ENCODE measurements at places on chromosomes 4 and X.

GRCh38 chr4:20675786-20676185 is 24.5 kb upstream of the PACRGL start:
- DNase-seq, result no peak

GRCh38 chrX:23511793-23512192 is 155.5 kb upstream of the PRDX4 start:
- no peak for DNase-seq

DNA sequence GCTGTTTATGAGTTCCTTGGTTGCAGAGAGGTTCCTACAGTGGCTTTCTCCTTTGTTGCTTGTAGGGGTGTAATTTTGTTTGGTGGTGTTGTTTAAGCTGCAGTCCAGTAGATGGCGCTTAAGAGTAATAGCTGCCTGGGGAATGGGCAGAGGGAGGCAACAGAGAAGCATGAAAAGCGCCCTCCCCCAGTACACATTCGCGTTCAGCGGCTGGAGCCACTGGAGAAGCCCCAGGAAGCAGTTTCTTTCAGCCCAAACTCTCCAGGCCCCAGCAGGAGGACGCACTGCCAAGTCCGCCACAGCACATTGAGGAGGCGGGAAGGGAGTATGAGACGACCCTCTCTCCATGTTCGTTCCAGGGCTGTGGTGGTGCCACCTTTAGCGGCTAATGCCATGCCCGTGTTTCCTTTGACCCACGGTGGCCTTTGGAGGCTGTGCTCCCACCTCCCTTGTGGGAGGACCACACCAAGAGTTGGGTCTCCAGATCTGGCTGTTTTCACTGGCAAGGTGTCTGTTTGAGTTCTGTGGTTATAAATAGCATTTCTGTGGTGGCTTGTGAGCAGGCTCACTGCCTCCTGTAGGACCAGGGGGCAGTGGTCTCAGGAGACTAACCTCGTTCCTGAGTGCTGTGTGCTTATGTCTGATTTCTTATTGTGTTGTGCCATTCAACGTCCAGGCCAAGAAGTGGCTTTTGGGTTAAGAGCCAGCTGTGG is 252.3 kb downstream of the ARHGAP10 start:
- DNase-seq, result no peak

GRCh38 chrX:25144043-25144940 is 128.5 kb upstream of the ARX start:
- DNase-seq, result peak; percentile 2

DNA sequence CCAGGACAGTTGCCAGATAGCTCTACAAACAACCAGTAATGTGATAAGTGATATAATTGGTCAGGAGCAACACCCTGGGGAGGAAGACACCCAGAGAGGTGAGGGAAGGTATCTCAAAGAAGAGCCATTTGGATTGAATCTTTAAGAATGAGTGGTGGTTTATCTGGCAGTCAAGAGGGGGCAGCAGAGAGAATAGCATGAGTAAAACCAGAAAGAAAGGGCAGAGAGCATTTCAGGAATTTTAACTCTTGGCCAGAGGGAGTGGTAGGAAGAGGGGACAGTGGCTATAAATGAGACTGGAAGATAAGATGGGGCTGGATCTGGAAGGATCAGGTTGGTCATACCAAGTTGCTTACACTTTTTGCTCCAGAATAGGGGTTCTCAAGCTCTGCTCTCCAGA is 5.9 kb upstream of the SEPTIN6 start:
- no peak for DNase-seq

- peak; percentile 17 for DNase-seq
Measured at GRCh38 chrX:129653971-129654651, 645 bp downstream of the APLN start.

GRCh38 chr4:85953651-85954018 is 406.2 kb downstream of the MAPK10 start:
- no peak for DNase-seq

DNA sequence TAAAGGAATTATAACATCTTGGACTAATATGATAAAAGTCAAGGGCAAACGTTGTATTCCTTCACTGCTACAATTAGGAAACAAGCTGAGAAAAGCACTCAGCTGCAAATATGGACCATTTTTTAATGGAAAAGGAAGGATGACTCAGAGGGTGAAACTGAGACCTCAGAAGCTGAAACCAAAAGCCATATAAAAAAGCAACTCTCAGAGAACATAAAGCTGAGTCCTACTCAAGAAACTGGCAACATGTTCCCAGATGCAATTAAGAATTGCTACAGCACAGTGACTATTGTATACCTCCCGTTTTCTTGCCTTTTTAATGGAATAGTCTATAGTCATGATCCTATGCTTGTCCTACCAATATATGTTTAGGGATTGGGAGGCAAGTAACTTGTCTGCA is 1106.4 kb upstream of the INTU start:
- no peak for DNase-seq

- no peak for DNase-seq
Measured at GRCh38 chr4:137693641-137694040, 161.3 kb upstream of the PCDH18 start.

GRCh38 chr4:20095805-20096541 is 155.7 kb upstream of the SLIT2 start:
- DNase-seq, result no peak

DNA sequence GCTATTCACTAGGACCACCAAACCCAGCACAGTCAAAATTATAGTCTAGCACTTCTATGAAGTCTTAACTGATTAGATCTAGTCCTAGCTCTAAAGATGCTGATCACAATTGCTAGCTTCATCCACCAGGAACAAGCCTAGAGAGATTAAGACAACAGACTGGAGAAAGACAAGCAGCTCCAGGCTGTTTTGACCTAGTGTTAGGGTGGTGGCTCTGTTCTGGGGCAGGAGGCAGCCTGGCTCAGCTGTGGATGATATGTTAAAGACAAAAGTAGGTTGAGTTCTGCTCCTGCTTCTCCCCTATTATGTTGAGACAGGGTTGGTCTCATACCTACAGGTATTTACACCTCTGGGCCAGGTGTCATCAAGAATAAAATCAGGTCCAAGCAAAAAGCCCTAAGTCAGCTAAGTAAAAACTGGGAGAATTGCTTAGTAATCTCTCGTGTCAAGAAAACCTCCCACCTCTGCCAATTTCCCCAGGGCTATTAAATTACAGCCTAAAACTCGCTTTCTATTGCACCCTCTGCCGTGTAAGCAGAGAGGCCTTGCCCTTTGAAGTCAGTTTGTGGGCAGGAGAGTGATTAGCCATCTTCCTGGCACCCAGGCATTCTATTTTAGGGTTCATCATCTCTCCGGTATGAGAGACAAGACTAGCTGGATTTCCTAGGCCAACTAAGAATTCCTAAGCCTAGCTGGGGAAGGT is 39.9 kb downstream of the RAB40AL start:
- DNase-seq, result no peak

DNA sequence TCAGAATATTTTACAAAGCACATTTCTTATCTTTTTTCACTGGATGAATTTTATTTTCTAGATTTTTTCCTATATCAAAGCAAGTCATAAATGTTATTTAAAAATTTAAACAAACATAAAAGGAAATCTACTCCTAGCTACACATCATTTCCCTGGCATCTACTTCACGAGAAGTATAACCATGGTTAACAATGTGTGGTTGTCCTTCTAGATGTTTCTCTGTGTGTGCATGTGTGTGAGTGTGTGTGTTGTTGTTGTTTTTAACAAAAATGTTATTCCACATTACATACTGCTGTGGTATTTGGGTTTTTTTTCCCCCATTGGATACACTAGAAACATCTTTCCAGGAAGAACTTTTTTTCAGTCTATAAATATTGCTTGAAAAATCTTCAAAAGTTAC is 103.1 kb downstream of the CHIC2 start:
- DNase-seq, result no peak

- no peak for DNase-seq
Measured at GRCh38 chr4:81314897-81315470, 100.0 kb upstream of the PRKG2 start.

GRCh38 chr4:25654031-25654970 is 1.4 kb upstream of the SLC34A2 start:
- no peak for DNase-seq

DNA sequence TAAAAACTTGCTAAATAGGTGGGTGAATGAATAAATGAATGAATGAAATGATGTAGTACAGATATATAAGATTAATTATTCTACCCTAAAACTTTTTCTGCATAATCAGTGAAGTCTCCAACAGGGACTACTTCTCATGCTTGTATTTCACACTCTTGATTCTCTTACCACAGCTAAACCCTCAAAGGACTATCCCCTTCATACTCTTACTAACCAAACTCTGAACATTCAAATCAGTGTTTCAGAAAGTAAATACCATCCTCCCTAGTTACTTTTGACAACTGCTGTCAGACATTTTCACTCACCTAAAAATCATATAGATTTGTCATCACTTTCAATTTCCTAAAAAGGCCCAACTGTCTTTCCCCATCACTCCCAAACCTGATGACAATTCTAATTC is 234.3 kb upstream of the HHIP start:
- no peak for DNase-seq

- DNase-seq, result no peak
Measured at GRCh38 chr4:174023641-174024040, 259.8 kb downstream of the FBXO8 start.

- DNase-seq, result no peak
Measured at GRCh38 chr4:26856906-26857277, 3.7 kb upstream of the STIM2 start.

DNA sequence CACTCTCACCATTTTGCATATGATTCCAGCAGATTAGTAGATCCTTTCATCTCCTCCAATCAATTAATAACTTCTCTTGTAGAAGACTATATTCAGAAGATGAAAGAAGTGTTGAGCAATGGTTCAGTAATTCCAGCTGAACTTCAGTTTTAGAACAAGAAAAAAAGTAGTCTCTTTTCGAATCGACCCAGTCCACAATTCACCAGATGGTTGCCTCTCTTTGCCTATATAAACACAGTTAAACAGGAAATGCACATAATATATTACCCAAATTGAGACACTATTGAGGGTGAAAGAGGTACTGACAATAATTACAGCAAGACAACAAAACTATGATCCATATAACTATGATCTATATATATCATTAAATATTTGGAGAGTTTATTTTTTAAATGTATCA is 16.8 kb upstream of the FAM241A start:
- DNase-seq, result no peak

DNA sequence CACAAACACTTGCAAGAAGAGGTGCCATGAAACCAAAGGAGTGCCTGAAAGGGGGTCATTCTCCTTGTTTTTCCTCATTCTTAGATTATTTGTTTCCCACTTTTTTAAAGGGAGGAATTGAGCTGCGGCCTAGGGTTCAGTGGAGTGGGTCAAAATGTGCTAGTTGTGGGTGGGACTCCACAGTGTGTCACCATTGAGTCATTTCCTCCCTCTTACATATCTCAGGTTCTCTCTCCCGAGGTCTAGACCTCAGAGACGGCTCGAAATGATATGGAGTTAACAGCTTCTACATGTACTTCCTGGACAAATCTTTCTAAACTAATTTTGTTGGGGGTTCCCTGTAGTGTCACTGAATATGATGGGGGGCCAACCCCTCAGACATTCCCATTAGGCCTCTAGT is 328.4 kb upstream of the SPANXN1 start:
- DNase-seq, result no peak

DNA sequence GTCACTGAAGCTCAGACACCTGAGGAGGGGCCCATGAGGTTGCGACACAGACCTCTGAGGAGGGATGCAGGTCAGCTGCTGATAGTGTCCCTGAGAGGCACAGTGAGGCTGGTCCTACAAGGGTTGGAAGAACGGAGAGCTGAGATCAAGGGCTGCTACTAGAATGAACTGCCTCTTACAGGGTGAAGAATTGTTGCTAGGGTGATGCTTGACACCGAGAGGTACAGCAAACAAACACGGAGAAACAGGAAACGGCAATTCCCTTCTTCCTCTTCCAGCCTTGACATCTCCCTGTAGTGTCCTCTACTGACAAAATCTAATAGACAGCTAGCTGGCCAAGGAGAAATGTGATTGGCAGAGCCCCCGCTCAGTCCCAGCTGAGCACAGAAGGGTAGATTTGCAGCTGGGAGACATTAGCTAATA is 11.8 kb upstream of the HPGDS start:
- DNase-seq, result no peak

DNA sequence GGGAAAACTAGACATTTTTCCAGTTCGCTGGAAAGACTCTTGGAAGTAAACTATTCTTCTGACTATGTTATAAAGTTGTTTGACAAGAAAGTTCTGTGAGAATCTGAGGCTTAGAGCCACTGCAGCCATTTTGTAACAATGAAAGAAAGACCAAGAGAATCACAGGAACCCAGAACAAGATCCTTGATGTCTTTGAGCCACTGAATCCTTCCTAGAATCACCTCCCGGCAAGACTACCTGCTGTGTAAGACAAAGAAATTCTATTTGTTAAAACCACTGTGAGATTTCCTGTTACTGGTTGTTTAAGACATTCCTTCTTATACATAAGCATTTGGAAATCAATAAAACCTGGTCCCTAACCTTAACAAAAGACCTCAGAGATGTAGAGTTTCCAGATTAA is 175.7 kb upstream of the RASGEF1B start:
- DNase-seq, result no peak

DNA sequence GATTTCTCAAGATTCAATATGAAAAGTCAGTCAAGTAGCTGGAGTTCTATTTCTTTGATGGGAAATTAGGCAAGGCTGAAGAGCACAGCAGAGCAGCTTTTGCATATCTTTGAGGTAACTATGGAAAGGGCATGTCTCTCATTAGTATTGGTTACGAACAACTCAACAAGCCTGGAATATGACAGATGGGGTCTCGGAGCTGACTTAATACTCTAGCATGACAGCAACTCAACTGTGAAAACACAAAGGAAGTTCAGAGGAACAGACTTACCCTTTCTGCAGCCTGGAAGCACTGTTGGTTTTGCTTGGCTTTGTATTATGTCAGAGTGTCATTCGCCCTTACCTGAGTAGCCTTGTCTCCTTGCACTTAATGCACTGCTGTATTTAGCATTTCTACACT is 79.9 kb upstream of the AADAT start:
- DNase-seq, result no peak

GRCh38 chr4:48461000-48461399 is 22.1 kb upstream of the SLC10A4 start:
- DNase-seq, result no peak

GRCh38 chr4:31682796-31683195 is 962.6 kb downstream of the PCDH7 start:
- DNase-seq, result no peak

DNA sequence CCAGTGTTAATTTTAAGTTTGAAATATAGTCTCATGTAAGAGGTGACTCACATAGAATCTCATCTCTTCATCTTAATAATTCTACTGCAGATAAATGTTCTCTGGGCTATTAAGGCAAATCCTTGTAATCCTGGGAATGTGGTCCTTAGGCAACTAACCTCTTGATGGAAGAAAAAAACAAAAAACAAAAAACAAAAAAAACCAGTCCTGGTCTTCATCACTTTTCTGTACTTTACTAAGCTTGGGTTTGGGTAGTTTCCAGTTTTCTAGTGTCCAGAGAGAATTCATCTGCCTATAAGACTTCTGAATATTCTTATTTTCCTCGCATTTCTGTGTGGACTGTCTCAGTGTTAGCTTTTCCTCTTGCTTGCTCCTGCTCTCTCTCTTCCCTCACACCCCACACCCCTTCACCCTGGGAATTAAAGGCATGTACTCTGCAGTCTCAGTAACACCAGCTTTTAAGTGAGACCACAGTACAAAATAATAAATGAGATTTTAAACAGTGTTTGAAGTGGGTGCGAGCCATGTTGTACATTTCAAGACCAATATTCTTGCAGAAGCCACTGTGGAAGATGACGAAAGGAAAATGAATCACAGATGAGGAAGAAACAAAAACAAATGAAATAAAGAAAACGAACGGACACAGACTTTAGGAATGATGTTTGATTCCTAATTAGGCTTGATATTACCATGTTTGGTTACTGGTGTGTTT is 51.7 kb downstream of the HAND2 start:
- no peak for DNase-seq

GRCh38 chr4:150001815-150002214 is 76.4 kb upstream of the DCLK2 start:
- DNase-seq, result no peak
